ENCODE measurements at places on chromosomes 13 and 19.

- DNase-seq: no peak
Measured at GRCh38 chr13:44107357-44108121, 227.8 kb downstream of the LACC1 start.

DNA sequence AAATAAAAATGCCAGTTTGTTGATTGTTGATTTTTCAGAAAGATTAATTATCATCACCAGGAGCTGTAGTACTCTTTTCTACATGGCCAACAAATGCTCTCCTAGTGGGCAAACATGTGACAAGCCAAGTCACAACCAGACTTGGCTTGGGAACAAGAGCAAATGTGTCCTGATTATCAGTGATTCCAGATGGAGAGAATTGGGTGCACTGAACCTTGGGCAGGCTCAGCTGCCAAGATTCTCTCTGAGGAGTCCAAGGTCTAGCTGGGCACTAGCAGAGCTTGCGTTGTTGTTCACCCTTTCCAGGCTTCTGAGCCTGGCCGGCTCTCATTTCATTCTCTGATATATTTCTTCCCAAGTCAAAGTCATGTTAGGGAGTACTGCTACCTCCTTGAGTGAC, 27.3 kb upstream of the GPI start:
- DNase-seq: no peak

DNA sequence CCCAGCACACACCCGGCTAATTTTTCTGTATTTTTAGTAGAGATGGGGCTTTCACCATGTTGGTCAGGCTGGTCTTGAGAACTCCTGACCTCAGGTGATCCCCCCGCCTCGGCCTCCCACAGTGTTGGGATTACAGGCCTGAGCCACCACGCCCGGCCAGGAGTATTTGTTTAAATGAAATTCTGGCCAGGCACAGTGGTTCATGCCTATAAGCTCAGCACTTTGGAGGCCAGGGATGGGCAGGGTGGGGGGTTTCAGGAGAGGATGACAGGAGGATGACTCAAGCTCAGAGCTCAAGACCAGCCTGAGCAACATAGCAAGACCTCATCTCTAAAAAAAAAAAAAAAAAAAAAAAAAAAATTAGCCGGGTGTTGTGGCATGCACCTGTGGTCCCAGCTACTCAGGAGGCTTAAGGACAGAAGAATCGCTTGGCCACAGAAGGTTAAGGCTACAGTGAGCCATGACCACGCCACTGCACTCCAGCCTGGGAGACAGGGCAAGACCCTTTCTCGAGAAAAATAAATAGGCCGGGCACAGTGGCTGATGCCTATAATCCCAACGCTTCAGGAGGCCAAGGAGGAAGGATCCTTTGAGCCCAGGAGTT, 8.2 kb upstream of the DHDH start:
- DNase-seq: no peak

GRCh38 chr13:30750036-30750435, 14.7 kb downstream of the ALOX5AP start:
- no peak for DNase-seq

All from LNCaP clone FGC (cell line).